ENCODE measurements at places on chromosomes 3 and 15. TPM values are rescaled to one million over a fixed set of nuclear protein-coding genes. Genes with fewer than 3 reads are reported as not detected.

SERPINI2 gene
- not detected for polyA plus RNA-seq

TM6SF1 gene
- polyA plus RNA-seq = 0.26 TPM

DNA sequence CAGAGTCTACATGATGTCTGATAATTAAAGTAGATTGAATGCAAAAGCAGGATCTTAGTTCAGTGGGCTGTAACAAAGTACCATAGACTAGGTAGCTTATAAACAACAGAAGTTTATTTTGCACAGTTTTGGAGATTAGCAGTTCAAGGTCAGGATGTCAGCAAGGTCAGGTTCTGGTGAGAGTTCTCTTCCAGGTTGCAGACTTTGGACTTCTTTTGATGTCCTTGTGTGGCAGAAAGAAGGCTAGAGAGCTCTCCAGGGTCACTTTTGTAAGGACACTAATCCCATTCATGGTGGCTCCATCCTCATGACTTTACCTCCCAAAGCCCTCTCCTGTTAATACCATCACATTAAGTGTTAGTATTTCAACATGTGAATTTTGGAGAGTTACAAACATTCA is 12.1 kb downstream of the FYTTD1 start:
- DNase-seq = no peak

RPP25 gene
- polyA plus RNA-seq = 2.5 TPM

AHSG gene
- polyA plus RNA-seq = not detected

C15orf62 gene
- 0.79 TPM for polyA plus RNA-seq

GRCh38 chr3:133895208-133896001 is at the start of gene RAB6B:
Gene RAB6B (minus strand): TSS chr3:133895882. CDS start chr3:133895466, 416 bp downstream.
- DNase-seq = no peak

- DNase-seq = no peak
Observed at GRCh38 chr3:154191520-154191919, 70.3 kb downstream of the ARHGEF26 start.

- DNase-seq = no peak
Observed at GRCh38 chr15:70032509-70032908, 65.2 kb downstream of the TLE3 start.

DNA sequence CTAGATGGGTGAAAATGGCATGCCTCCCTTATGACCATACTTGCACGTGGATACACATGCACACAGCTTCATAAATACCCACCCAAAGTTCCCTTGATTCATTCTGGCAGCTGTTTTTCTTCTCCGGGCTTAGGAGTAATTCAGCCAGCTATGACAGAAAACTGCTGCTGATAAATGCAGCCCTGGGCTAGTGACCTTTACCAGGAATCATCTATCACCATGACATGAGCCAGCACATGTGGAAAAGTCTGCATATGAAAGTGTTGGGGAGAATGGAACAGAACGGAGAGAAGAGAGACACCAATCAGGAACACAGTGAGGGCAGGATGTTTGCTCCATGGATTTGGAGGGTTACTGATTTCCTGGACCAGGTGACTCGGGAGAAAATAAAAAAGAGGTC is 706.3 kb downstream of the PDCD6IP start:
- DNase-seq = no peak

GRCh38 chr3:71413572-71413971 is 170.0 kb downstream of the FOXP1 start:
- no peak for DNase-seq

GRCh38 chr3:38521391-38521987 is 25.3 kb downstream of the EXOG start:
- DNase-seq = peak; percentile 51

DNA sequence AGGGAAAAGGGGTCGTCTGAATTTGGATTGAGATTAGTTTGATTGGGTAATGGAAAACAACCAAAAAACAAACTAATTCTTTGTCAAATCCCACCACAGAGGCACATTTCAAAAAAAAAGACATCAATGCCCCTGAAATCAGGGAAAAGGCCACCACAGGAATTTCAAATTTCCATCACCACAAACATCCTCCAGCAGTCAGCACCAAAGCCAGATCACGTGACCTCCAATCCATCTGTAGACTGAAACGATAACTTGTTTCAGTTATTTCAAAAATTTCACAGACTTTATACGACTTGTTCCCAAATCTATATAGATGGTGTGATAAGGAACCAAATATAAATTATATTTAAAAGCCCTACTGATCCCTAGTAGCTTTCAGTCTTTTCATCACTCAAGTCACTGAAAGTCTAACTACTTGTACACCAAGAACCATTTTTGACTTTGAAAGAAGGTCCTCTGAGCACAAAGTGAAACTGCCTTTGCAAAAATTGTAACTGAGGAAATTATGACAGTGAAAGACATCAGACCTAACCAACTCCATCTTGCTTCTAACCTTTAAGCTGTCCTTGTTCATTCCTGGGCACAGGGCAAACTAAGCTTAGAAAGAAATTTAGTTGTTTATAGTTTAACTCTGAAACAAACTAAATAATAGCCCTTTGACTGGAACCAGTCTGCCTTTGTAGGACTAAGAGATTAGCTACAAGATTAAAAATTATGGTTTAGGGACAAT is 48.1 kb upstream of the PLCL2 start:
- DNase-seq = no peak

MAPK6 gene
- 7.9 TPM for polyA plus RNA-seq

DNA sequence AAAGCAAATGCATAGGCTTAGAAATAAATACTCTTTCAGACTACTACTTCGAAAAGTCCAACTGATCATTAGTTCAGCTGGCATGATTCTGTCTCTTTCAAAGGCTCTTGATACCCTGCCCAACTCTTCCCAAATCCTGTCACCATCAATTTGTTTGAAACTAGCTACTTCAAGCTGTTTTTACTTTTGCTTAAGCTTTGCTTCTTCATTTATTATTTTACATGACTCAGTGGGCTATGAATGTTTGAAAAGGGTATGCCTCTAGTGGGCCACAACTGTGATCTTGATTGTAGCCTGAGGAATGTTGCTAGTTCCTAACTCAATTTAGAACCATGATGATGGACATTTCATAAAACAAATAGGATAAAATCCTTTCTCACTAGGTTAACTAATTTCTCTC is 340.8 kb downstream of the NAALADL2 start:
- DNase-seq = no peak

GRCh38 chr3:39479701-39480414 is 12.4 kb downstream of the MOBP start:
- no peak for DNase-seq

GRCh38 chr3:194861375-194861774 is 175.7 kb downstream of the FAM43A start:
- DNase-seq = no peak

- peak; percentile 28 for DNase-seq
Observed at GRCh38 chr3:196518966-196519717, 4.0 kb upstream of the SMCO1 start.

DNA sequence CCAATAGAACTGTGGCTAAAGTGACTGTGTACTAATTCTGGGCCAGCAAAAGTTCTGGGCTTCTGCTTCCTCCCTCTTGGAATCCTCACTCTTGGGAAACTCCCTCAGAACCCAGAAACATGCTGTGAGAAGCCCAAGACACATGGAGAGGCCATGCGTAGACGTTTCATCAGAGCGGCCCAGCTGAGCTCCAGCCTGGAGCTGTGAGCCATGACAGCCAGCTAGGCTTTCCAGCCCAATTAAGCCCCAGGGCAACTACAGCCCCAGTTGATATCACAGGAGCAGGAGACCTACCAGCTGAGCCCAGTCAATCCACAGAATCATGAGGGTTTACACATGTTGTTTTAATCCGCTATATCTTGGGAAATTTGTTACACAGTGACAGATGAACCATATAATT is 43.6 kb upstream of the CNOT10 start:
- no peak for DNase-seq

SH2D7 gene
- polyA plus RNA-seq = not detected

- DNase-seq = no peak
Observed at GRCh38 chr3:57393977-57394376, 101.5 kb upstream of the ASB14 start.

- no peak for DNase-seq
Observed at GRCh38 chr15:30065025-30065801, 17.5 kb upstream of the GOLGA8J start.

- DNase-seq = no peak
Observed at GRCh38 chr15:82742134-82742533, 32.5 kb upstream of the AP3B2 start.

DNA sequence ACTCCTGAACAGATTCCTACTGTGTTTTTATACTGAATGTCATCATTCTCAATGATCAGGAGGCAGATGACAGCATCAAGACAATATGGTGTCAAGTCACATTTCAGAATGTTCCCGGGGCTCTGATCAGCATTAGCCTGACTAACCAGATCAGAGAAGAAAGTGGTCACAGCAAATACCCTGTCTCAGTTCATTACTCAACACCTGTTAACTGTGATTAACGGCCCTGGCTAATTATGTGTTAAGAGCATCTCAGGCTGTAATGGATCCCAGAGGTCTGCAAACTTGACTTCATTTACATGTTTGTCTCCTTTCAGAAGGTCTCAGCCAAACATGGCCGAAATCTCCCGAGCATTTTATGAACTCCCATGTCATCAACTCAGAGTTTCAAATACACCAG is 833.7 kb downstream of the FHIT start:
- no peak for DNase-seq

VILL gene
- polyA plus RNA-seq = 16.8 TPM

GRCh38 chr3:133783762-133784161 is 21.9 kb upstream of the SRPRB start:
- no peak for DNase-seq

DNA sequence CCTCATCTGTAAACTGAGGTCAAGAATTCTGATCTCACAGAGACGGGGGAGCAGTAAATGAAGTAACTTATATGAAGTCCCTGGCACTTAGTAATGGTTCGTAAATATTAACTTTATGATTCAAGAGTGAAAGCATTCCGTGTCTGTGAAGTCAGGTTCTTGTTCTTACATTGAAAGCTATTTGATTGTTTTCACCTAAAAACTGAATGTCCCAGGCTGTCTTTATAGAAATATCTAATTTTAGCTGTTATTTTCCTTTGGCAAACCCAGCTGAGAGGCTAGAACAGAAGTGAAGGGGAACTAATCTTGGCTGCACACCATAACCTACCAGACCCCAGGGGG is 84.5 kb downstream of the CHSY1 start:
- DNase-seq = no peak

DNA sequence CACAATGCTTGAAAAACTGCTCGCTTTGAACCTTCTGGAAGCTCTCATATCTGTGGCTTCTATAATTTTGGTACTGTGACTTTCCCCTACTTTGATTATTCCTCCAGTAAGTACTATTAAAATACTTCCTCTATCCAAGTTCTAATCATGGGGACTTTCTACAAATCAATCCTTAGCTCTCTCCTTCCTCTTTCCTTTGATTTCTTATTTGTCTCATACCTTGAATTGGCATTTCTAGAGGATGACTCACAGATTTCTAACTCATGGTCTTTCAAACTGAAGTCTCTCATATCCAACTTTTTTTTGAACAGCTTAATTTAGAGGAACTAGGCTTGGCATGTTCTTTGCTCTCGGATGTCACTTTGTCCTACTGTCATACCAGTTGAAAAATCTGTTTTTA is 241.8 kb downstream of the TBC1D5 start:
- no peak for DNase-seq

DNA sequence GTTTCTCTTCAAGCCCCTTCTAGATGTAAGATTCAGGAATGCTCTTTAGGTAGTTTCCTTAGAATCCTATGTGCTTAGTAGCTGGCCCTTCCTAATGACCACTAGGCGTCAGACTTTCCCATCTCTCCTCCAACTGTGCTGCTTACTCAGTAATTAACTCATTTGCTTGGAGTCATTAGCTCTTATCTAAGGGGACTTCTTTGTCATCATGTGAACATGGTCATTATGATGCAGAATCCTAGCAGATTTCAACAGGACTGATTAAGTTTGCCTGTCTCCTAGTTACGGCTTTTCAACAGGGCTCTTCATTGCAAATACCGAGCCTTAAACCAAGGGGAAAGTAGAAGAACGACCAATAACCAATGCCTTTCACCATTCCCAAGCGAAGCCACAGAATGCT is 46.4 kb downstream of the GJD2 start:
- DNase-seq = no peak

- DNase-seq = no peak
Observed at GRCh38 chr3:10875914-10876313, 59.9 kb downstream of the SLC6A11 start.

CORO2B gene
- not detected for polyA plus RNA-seq
